Sigmoid colon (tissue), 7 donors: ENCODE measurements at places on chromosomes 16 and 17. TPM values are rescaled to one million over a fixed set of nuclear protein-coding genes. Genes with fewer than 3 reads are reported as not detected.

GRCh38 chr17:56113486-56113885, 39.8 kb upstream of the ANKFN1 start:
- DNase-seq, result no peak

- DNase-seq, result no peak
Measured at GRCh38 chr17:57724026-57724728, 20.9 kb downstream of the CCDC182 start.

- no peak for DNase-seq
Measured at GRCh38 chr17:45139533-45139920, 4.0 kb downstream of the ACBD4 start.

GRCh38 chr16:29011112-29011511, 26.3 kb downstream of the LAT start:
- no peak for DNase-seq

DNA sequence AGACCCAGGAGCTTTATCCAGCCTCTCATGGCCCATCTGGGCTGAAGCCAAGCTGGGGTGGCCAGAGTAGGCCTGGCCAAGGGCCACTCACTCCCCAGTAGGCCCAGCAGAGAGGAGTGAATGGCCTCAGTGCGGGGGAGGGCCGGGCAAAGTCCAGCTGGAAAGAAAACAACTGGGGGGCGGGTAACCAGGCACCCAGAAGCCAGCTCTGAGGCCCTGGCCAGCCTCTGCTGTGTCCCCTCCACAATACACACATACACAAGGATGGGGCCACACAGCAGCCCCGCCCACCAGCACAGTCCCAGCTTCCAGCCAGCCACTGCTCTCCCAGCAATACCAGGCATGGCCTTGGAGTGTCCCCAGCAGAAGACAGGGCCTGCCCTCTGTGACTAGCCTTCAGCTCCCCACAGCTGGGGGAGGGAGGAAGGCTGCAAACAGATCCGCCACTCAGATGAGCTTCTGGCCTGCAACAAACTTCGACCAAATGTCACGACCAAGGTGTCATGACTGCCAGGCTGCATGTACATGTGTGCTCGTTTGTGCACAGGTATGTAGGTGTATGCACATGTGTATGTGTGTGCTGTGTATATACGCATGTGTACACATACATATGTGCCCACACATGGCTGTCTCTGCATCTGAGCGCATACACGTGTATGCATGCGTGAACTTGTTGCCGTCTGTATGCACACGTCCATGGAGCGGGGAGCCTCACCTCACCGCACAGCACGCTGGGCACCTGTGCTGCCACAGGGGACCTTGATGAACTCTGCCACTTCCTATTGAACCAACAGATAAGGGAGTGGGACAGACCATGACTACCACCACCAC, 5.0 kb downstream of the CARHSP1 start:
- no peak for DNase-seq

DNA sequence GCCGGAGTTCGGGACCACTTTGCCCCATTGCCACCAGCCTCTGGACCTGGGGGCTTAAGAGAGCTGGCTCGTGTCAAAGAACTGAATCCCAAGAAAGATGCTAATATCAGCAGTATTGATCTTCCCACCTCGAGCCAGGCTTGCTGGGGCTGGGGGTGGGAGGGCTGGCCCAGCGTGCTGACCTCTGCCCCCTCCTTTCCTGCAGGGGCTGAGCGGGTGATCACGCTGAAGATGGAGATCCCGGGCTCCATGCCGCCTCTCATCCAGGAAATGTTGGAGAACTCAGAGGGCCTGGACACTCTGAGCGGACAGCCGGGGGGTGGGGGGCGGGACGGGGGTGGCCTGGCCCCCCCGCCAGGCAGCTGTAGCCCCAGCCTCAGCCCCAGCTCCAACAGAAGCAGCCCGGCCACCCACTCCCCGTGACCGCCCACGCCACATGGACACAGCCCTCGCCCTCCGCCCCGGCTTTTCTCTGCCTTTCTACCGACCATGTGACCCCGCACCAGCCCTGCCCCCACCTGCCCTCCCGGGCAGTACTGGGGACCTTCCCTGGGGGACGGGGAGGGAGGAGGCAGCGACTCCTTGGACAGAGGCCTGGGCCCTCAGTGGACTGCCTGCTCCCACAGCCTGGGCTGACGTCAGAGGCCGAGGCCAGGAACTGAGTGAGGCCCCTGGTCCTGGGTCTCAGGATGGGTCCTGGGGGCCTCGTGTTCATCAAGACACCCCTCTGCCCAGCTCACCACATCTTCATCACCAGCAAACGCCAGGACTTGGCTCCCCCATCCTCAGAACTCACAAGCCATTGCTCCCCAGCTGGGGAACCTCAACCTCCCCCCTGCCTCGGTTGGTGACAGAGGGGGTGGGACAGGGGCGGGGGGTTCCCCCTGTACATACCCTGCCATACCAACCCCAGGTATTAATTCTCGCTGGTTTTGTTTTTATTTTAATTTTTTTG, 8.5 kb downstream of the GJD3 start:
- DNase-seq, result peak; percentile 87

DNA sequence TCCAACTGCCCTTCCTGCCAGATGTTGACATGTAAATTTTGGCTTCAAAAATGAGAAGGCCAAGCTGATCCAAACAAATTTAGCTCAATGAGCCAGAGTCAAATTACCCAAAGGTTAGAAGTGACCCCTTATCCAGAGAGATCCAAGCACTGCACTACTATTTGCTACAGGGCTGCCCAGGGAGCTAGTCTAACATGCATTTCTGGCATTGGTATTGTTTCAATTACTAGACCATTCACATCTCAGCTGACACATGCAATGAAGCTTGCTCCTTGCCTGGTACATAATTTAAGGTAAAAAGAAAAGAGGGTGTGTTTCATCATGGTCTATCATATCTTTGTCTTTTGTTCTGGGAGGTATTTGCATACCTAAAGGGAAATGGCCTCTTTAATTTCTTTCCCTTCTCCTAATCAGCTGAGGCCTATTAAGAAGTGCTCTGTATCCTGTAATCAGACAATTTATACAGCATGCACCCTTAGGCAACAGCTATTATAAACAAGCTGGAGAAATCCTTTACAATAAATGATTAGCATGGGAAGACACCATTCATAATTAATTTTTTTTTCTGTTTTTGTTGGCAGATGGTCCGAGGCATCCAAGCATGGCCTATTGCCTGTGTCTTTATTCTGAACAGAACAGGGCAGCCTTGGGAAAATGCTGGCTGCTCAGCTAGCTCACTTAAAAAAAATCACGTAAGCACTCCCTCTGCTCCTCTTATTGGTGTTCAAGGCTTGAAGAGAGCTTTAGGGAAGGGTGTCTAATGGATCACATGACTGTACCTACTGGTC, 161.5 kb upstream of the SALL1 start:
- DNase-seq, result no peak

NLE1 gene
- total RNA-seq, result 11.7 TPM
